ENCODE measurements at places on chromosomes 6 and 20.

GRCh38 chr20:43665466-43666176, 1.3 kb upstream of the MYBL2 start:
- no peak for DNase-seq

- DNase-seq = no peak
Observed at GRCh38 chr6:144390886-144391285, 105.8 kb downstream of the UTRN start.

DNA sequence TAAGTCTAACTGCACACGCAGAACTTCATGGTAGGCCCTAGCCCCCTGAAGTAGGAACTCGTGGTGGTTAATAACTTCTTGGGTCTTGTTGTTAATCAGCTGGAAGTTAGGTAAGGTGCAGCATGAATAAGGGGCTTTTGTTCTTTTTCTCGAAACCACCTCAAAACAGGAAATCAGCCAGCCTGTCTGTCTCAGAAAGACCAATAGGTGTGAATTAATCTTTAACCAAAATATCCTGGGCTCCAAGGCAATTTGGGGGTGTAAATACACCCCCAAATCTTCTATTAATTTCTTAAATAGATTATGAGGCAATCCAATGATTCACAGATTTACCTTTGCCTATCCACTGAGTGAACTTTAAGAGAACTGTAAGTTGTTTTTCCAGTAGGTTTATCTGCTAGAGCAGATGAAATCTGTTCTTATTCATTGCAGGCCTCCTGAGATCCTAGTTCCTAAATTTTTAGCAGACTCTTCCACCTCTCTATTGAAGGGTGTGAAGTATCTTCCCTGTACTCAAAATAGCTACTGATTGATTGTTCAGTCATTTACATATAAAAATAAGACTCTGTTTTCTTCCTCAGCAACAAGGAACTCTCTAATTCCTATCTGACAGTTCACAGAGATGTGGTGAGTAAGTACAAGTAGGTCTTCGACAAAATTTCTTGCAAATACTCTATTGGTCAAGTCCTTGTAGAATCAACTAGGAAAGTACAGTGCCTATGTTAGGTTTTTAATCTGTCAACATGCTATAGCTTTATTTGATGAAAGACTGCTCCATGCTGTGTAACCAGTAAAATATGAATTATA, 427.1 kb upstream of the NOX3 start:
- DNase-seq = peak; percentile 13

DNA sequence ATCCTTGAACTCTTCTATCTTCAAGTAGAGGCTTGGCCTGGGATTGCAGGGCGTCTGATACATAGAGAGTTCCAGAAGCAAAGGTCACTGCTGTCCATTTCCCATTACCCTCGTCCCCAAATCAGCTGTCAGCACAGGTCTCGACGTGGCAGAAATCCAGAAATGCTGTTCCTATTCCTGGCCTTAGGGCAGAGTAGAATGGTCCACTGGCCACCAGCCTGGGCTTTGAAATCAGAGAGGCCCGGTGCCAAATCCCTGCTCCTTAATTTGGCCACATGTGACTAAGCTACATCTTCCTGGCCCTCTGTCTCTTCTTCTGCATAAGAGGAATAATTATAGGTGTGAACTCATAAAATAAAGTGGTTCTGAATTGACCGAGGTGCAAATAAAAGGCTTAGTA, 40.9 kb upstream of the FAM83D start:
- no peak for DNase-seq

- no peak for DNase-seq
Observed at GRCh38 chr6:87917886-87918285, 129.8 kb upstream of the SPACA1 start.

DNA sequence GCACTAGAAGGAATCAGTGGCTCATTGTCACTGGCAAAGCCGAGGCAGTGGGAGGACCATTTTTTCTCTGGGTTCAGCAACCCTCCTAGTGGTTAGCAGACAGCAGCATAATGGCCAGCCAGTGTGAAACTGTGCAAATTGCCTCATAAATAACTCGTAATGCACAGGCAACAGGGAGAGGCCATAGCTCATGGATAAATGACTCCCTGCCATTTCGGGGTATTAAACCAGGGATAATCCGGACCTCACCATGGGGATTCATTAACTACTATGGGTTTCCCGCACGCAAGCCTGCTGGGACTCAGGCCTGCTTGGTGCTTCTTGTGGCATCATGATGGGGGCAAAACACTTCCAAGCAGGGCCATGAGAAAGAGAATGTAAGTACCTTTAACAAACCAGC, 158.2 kb upstream of the CHD6 start:
- no peak for DNase-seq

DNA sequence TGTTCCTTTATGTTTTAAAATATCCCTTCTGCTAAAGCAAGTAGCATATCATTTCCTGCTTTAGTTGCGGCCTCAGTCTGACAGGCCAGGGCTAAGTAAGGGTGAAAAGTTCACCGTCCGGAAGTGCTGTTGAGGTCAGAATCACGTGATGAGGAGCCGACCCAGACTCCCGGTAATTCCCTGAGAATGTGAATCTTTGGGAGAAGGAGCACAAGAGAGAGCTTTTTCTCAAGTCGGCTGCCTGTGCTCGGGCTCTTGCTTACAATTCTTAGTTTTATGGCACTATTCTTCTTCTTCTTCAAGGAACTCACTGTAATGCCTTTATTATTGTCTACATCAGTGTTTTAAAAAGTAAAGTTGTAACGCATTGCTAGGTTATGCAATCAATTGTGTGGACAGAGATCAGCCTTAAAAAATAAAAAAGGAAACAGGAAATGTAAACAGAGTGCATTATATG, 309.3 kb downstream of the PRL start:
- DNase-seq = no peak

- no peak for DNase-seq
Observed at GRCh38 chr20:2757001-2757400, 43.4 kb downstream of the CPXM1 start.

DNA sequence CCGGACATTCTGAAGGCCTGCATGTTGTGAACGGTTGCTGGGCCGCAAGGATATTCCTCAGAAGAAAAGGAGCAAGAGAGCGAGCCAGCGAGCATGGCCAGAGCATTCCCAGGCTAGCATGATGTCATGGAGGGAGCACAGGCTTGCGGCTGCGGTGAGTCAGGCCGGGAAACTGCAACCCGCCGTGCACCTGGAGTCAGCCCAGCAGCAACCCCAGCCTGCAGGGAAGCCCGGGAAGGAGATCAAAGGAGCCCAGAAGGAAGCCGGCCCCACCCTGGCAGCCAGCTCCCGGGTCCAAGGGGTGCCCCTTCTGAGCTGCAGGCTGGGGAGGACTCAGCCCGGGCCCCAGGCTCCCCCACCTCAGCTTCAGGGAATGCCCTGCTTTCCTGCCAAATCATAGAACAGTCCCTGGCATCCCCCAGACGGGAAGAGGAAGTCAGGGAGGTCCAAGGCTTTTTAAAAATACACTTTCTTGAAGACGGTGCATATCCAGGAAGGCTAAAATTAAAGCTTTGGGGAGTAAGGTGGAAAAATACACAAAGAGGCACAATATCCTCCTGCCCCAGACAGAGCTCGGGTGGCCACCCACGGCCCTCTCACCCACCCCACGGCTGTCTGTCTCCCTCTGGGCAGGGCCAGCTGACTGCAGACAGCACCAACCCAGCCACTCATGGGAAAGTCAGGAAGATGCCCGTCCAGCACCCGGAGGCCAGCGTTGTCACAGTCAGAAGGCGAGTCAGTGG, 53.7 kb downstream of the BMP7 start:
- DNase-seq = no peak

All from CD4-positive, alpha-beta T cell treated with Interleukin-4 for 4 hours (primary cell).